ENCODE measurements at places on chromosomes 12 and 14.

- DNase-seq, result no peak
Measured at GRCh38 chr12:130014485-130014807, 110.6 kb upstream of the TMEM132D start.

DNA sequence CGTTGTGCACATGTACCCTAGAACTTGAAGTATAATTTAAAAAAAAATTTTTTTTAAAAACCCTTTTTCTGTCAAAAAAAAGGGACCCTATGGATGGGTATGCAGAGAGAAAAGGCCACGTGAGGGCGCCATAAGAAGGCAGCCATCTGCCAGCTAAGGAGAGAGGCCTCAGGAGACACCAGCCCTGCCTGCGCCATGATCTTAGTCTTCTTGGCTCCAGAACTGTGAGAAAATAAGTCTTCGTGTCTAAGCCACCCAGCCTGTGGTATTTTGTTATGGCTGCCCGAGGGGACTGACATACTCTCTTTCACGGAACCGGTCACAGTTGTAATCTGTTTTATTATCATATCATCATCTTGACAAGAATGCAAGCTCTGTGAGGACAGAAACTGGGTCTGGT is 174.8 kb downstream of the EFCAB11 start:
- no peak for DNase-seq

- no peak for DNase-seq
Measured at GRCh38 chr14:48417715-48418500, 742.5 kb upstream of the MDGA2 start.

- no peak for DNase-seq
Measured at GRCh38 chr12:96486751-96487613, 2.4 kb upstream of the CFAP54 start.

GRCh38 chr14:68905107-68905895 is 73.8 kb downstream of the ACTN1 start:
- no peak for DNase-seq

DNA sequence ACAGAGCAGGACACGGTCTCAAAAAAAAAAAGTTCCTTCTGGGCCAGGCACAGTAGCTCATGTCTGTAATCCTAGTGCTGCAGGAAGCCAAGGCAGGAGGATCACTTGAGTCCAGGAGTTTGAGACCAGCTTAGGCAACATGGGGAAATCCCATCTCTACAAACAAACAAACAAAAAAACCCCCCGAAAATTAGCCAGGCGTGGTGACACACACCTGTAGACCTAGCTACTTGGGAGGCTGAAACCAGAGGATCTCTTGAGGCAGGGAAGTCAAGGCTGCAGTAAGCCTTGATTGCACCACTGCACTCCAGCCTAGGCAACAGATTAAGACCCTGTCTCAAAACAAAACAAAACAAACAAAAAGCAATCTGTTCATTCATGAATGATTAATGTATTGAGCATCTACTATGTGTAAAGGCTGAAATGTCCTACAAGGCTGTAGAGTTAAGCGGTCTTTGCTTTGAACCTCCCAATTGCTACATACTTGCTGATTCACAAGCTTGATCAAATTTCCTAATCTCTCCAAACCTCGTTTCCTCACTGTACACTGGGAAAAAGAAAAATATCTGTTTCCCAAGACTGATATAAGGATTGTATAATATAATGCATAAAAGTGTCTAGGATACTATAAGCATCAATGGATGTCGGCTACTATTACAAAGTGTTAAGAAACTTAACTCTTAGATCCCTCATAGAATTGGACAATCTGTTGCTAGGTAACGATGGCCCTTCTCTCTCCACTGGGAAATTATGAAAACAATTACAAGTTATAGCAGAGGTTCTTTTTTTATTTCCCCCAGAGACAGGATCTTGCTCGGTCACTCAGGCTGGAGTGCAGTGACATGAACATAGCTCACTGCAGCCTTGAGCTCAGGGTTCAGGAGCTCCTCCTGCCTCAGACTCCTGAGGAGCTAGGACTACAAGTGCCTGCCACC is 7.9 kb upstream of the RILPL2 start:
- DNase-seq, result no peak

DNA sequence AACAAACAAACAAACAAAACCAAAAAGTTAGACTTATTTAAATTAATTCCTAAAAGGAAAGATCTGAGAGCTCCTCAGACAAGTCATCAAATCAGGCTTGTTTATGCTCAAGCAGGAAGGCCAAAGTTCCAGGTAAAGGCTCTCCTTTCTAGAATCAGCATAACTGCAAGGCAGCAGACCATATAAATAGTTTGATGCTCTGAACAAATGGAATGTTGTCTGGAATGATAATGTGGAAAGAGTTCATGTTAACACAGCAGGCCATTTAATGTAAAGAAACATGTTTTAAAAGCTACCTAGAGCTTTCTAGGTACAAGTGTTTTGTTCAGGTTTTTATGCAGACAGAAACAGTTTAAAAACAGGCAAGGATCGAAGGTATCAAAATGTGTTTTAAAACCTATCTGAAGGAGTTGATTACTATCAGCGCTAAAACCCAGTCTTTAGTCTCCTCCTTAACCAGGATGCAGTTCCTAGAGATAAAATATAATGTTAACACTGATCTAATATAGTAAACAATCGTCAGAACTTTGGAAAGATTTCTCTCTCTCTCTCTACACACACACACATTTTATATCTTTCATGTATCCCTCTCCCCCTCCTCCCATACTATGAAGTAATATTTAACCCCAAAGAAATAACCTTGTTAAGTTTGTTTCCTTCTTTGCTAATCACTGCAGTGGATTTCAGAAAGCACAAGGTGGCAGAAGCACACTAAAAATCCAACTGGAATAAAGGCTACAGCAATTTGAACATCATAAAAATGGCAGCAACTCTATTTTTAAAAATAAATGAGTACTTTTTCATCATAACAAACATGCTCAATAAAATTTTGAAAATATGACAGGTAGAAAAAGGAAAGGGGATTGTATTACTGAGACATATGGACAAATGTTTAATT is 135.5 kb downstream of the PAWR start:
- no peak for DNase-seq

DNA sequence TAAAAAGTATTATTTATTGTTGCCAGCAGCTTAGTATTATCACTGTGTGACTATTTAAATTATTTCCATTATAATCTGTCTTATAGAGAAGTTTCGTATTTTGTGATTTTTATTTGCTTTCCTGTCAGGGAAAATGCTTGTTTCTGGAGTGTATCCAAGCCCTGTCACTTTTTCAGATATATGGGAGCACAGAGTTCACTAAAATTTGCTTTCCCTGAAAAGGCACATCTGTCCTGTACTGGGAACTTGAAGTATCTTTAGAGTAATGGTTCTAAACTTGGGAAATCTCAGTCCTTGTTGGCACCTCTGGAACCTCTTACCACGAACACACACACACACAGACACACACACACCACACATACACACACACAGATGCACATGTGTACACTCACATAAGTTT is 39.3 kb upstream of the SSTR1 start:
- no peak for DNase-seq

- peak; percentile 38 for DNase-seq
Measured at GRCh38 chr14:33839193-33840076, 111.4 kb downstream of the EGLN3 start.

- DNase-seq, result no peak
Measured at GRCh38 chr12:51324953-51325352, 979 bp upstream of the BIN2 start.

- no peak for DNase-seq
Measured at GRCh38 chr14:100683578-100683977, 43.1 kb upstream of the DLK1 start.

DNA sequence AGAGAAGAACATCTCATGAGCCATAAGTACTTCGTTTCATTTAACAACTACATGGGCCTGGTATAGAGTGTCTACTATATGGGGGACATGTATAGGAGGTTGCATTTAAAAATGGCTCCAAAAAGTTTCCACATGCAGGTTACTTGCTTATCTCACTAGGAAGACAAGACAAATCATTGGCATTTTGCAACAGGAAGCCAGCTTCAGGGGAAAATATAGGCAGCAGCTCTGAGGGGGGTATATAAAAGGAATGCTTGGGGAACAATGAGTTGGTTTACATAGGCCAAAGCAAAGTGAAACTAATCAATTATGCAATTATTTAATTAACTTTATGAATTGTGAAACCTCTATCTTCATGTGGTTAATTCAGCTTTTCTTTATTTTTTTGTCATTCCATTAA is 225.3 kb downstream of the KCNH5 start:
- DNase-seq, result no peak

- no peak for DNase-seq
Measured at GRCh38 chr14:96055065-96055752, 16.0 kb downstream of the C14orf132 start.

DNA sequence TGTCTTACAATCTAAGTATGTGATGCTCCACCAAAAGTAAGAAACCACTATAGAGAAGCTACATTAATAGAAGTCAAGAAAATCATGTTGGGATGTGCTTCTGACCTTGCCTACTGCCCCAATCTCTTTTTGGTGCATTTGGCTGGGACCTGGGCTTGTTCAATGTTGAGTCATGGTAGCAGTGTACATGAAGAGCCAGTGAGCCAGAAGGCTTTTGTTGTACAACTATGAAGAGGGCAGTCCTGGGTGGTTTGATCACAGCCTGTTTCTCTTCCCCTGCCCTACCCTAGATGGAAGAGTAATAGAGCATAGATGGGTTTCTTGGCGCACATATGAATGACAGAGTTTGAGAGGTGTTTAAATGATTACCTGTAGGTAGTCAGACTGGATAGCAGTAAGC is 56.4 kb downstream of the UBR7 start:
- no peak for DNase-seq

- DNase-seq, result no peak
Measured at GRCh38 chr12:57547288-57548012, 458 bp upstream of the DCTN2 start.

GRCh38 chr14:85421186-85421877 is 108.6 kb upstream of the FLRT2 start:
- no peak for DNase-seq

DNA sequence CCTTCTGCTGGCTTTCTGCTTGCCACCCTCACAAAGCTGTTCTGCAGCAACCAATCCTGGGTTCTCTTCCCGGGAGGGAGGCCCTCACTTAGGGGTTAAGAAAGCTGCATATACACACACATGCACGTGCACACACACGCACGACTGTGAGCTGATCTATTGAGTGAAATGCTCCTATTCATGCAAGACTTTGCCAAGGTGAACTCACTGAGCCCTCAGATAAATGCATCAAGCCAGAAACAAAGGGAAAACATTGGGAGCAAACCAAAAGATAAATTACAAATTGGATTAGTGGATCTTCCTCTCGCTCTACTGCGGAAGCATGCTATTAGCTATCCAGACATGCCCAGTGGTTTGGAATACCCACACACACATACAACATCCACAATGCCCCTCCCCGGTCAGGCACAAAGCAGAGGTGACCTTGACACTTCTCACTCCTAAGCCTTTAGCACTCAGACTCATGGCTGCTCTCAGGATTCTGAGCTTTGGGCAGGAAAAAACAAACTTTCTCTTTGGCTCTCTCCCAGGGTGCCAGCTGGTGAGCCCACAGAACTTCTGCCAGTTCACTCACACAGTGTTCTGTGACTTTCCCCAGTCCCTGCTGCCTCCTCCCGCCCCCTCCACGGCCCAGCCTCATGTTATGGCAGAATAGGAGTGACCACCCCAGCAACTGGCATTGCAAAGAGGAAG is 320.0 kb downstream of the DPF3 start:
- no peak for DNase-seq

DNA sequence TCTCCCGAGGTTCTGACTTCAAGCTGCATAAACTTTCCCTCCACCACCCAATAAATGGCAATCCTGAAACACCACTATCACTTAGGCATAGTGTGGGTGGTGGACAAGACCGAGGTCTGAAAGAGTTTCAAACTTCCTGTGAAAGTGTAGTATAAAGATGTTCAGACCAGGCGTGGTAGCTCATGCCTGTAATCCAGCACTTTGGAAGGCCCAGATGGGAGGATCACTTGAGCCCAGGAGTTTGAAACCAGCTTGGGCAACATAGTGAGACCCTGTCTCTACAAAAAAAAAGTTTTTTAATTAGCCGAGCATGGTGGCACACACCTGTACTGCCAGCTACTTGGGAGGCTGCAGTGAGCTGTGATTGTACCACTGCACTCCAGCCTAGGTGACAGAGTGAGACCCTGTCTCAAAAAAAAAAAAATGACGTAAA is 61.9 kb downstream of the CCDC92 start:
- DNase-seq, result no peak

DNA sequence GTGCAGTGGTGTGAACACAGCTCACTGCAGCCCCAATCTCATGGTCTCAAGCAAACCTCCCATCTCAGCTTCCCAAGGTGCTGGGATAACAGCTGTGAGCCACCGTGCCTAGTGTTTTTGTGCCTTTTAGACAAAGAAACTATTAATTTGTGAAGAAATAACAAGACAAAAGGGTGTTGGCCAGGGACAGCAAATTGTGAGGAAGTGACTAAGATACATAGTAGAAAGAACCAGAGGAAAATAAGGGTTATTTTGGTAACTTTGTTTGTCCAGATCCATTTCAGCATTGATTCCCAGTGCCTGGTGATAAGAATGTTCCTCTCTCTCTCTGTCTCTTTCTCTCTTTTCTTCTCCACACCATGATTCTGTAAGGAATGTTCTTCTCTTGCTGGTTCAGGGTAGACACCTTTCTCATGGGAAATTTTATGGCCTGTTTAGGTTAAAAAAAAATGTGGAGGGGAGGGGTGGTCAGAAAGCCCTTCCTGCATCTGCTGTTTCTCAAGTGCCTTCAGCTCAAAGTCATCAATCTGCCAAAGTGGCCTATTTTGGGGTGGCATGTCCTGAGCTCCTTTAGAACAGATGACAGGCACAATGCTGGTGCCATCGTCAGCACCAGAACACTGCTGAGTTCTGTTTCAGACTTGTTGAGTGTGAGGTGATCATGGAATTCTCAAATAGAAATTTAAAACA is 184.4 kb upstream of the EEA1 start:
- no peak for DNase-seq

DNA sequence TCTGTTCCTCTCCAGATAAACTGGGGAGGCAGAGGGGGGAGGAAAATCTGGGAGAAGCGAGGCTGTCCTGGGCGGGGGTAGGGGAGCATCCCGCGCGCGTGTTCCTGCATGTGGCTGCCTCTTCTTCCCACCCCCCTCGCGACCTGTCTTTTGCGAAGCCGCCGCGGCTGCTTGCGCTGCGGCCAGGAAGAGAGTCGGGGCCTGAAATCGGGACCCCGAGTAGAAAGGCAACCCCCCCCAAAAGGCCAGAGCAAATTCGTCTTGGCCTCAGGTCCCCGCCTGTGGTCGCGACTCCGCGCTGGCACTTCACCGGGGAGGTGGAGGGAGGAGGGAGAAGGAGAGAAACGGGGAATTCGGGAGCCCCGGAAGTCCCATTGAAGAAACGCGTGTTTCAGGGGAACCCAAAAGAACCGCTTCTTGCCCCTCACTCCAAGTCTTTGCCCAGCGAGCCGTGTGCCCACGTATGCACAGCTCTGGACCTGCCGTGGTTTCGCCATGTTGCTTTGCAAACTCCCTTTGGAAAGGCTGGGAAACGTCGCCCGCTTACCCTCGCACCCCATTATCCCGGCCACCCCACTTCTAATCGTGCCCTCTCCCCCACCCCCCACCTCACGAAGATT is 944 bp downstream of the CCND2 start:
- DNase-seq, result peak; percentile 24

Measured in activated T-cell treated with anti-CD3 and anti-CD28 coated beads for 1 hour (primary cell).